Activated T-cell treated with anti-CD3 and anti-CD28 coated beads, Interleukin-2, amount 50 U/mL, for 1 hour (primary cell): ENCODE measurements at places on chromosomes 11 and 22.

GRCh38 chr11:128125723-128126122 lies 461.6 kb downstream of the ETS1 start:
- no peak for DNase-seq

GRCh38 chr11:128644576-128644975 lies 49.3 kb upstream of the FLI1 start:
- DNase-seq: no peak

GRCh38 chr11:19558189-19558986 lies 154.2 kb upstream of the NAV2 start:
- no peak for DNase-seq

DNA sequence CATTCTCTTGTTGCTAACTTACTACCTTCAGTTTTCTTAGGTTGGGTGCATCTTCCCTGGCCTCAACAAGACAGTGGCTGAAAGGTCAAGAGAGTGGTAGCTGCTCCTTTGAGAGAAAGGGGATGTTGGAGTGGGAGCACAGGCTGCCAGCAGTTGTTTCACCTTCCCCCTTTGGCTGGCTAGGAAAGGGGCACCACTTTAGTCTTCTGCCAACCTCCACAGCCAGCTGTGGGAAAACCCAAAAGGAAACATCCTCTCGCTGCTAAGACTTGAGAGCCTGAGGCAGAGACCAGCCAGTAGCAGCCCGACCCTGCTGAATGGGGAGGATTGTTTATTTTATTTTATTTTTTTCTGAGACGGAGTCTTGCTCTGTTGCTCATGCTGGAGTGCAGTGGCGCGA lies 34.4 kb downstream of the MARK2 start:
- no peak for DNase-seq

DNA sequence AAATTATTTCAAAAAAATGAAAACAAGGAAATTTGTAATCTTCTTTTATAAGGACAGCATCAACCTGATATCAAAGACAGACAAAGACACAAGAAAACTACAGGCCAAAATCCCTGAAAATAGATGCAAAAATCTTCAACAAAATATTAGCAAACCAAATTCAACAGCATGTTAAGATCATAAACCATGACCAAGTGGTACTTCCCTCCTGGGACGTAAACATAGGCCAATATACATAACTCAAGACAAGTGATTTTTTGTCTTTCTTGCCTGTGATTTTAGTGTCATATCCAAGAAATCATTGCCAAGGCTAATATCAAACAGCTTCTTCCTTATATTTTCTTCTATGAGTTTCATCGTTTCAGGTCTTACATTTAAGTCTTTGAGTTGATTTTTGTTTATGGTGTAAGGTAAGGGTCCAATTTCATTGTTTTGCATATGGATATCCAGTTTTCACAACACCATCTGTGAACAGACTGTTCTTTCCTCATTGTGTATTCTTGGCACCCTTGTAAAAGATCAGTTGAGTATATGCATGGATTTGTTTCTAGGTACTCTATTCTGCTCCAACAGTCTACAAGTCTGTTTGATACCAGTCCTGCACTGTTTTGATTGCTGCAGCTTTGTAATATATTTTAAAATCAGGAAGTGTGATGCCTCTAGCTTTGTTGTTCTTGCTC lies 50.0 kb downstream of the SBF2 start:
- no peak for DNase-seq

GRCh38 chr11:114162719-114163123 lies 103.2 kb downstream of the ZBTB16 start:
- no peak for DNase-seq

- no peak for DNase-seq
Observed at GRCh38 chr11:32580967-32581366, 2.7 kb upstream of the EIF3M start.

GRCh38 chr22:46507451-46508425 lies 29.7 kb downstream of the CELSR1 start:
- DNase-seq: no peak

- no peak for DNase-seq
Observed at GRCh38 chr11:75560644-75561043, 1.4 kb upstream of the SERPINH1 start.

DNA sequence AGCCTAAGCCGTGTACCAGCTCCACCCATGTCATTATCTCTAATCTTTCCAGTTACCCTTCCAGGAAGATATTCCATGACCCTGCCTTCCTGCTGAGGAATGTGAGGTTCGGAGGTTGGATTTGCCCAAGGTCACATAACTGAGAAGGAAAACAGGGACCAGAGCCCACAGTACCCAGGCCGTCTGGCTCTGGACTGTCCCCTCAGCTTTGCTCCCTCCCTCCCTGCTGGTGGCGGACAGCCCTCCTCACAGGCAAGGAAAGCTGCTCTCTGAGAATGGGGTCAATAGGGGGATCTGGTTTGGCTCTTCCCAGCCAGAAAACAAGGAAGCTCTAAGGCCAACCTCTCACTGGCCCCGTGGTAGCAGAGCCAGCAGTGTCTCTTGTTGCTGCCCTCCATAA lies 63.3 kb downstream of the SYN3 start:
- DNase-seq: no peak

GRCh38 chr22:39715778-39716495 lies 145.4 kb downstream of the CACNA1I start:
- no peak for DNase-seq

- no peak for DNase-seq
Observed at GRCh38 chr11:20097319-20098221, 62.7 kb downstream of the DBX1 start.

GRCh38 chr11:15073361-15074205 lies at the start of gene CALCB:
TSS of gene CALCB (plus strand) at chr11:15073593. CDS start at chr11:15074719, 1,126 bp downstream.
- DNase-seq: peak; percentile 40

- DNase-seq: no peak
Observed at GRCh38 chr11:771617-772204, 5.6 kb downstream of the GATD1 start.
